ENCODE measurements at places on chromosomes 4 and X.

DNA sequence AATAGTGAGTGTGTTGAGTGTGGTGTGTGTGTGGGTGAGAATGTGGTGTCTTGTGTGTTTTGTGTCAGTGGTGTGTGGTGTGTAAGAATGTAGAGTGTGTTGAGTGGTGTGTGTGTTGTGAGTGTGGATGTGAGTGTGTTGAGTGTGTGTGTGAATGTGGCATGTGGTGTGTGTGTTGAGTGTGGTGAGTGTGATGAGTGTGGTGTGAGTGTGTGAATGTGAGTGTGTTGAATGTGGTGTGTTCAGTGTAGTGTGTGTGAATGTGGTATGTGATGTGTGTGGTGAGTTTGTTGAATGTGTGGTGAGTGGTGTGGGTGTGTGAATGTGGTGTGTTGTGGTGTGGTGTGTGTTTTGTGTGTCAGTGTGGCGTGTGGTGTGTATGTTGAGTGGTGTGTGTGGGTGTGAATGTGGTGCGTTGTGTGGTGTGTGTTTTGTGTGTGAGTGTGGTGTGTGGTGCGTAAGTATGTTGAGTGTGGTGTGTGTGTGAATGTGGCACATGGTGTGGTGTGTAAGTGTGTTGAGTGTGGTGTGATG lies 60.8 kb upstream of the SORCS2 start:
- DNase-seq = no peak

- no peak for DNase-seq
These were observed 14.3 kb upstream of the TDO2 start for GRCh38 chr4:155889031-155889793.

GRCh38 chr4:153079857-153080391 lies 124.3 kb upstream of the TRIM2 start:
- DNase-seq = peak; percentile 24

DNA sequence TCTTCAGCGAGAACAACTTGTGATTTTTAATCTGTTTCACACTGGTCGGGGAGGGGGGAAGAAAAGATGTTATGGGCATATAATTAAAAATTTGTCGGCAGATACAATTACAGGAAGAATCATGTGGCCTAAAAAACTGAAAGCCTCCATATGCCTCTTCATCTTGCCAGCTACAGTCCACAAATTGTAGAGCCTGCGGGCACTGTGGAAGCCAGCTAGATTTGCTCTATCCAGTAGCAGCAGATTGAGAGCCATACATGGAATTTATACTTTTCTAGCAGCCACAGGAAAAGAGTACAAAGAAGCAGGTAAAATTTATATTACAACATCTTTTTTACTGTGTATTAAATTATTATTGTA lies 147.3 kb downstream of the TBL1X start:
- DNase-seq = peak; percentile 19

DNA sequence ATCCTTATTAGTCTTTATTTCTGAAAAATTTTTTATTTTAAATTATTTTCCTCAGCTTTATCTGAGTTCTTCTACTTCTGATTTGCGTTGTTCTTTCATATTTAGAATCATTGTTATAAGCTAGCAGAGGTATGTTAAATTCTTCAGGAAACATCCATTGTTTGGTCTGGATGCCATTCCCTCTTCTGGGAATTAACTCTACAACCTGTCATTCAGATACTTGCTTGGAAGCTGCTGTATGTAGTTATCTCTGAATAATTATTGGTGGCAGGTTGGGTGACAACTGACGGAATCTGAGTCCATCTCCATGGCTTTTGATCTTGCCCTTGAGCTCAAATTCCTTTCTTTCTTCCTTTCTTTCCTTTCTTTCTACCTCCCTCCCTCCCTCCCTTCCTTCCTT lies 61.9 kb downstream of the DDIT4L start:
- no peak for DNase-seq

GRCh38 chrX:101071582-101071981 lies 7.1 kb upstream of the TMEM35A start:
- no peak for DNase-seq

DNA sequence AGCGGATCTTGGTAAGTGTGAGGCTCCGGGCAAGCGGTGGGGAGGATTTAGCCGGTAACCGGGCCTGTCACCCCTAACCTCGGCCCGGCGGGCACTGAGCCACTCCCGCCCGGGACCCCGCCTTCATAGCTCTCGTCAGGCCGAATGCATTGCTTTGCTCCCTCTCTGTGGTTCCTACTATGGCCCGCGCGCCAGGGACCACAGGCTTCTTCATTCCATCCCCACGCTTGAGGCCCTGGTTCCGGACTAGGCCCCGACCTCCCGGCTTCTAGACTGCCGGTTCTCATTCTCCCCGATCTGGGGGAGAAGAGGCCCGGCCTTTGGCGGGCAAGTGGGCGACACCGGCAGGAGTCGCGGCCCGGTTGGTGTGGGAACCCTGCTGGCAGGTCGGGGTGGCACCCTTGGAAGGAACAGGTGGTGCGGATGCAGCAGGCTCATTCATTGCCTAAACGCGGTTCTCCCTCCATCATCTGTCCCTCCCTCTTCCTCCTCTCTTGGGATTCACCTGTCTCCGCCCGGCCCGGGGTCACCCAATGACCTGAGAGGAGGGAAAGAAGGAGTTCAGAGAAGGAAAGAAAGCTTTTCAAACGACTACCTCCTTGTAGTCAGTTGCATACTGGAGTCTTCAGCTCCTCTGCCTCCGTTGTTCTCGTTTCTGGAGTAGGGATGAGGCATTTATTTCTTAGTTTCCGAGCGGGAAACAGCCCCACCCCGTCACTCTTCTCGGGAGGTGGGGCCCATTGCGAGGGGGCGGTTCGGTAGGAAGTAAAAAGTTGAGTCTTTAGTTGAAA lies at the start of gene NDUFC1:
Gene NDUFC1 (minus strand): TSS at position 657 of the 791 bp plus-strand sequence. CDS start 6,679 bp downstream, outside the sequence.
- peak; percentile 40 for DNase-seq

- no peak for DNase-seq
These were observed 5.1 kb downstream of the CD40LG start for GRCh38 chrX:136652822-136653723.

- no peak for DNase-seq
These were observed 23.2 kb downstream of the TNIP3 start for GRCh38 chr4:121140716-121141460.

GRCh38 chr4:112410364-112410763 lies 105.6 kb downstream of the NEUROG2 start:
- DNase-seq = no peak

- DNase-seq = no peak
These were observed 1344.3 kb downstream of the ADGRL3 start for GRCh38 chr4:62544428-62544827.

GRCh38 chrX:25144043-25144940 lies 128.5 kb upstream of the ARX start:
- peak; percentile 19 for DNase-seq

- no peak for DNase-seq
These were observed 69.2 kb downstream of the UCHL1 start for GRCh38 chr4:41325901-41326300.

GRCh38 chr4:80362578-80363181 lies 27.1 kb downstream of the CFAP299 start:
- no peak for DNase-seq

DNA sequence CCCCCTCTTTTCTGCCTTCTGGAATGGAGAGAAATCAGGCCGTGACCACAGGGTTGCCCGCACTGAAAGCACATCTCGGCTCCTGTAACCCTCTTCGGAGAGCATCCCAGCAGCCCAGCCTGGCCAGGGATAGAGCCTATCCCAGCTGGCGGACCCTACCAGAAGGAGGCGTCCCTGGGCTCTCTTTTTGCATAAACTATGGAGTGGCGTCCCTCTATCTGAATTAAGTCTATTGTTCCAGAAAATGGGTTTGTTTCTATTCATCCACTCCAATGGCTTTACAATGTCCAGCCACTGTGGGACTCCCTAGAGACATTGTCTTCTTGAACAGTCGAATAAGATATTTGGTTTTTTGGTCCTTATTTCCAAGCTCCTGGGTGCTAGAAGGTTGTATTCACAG lies 689 bp upstream of the NHSL2 start:
- peak; percentile 47 for DNase-seq

- peak; percentile 27 for DNase-seq
These were observed 76.7 kb downstream of the SCD5 start for GRCh38 chr4:82721819-82722423.

GRCh38 chr4:139508581-139509237 lies 47.3 kb downstream of the SETD7 start:
- DNase-seq = no peak

- no peak for DNase-seq
These were observed 121.3 kb downstream of the GPR143 start for GRCh38 chrX:9644335-9644734.

- no peak for DNase-seq
These were observed 32.8 kb downstream of the TSC22D3 start for GRCh38 chrX:107742700-107743191.

DNA sequence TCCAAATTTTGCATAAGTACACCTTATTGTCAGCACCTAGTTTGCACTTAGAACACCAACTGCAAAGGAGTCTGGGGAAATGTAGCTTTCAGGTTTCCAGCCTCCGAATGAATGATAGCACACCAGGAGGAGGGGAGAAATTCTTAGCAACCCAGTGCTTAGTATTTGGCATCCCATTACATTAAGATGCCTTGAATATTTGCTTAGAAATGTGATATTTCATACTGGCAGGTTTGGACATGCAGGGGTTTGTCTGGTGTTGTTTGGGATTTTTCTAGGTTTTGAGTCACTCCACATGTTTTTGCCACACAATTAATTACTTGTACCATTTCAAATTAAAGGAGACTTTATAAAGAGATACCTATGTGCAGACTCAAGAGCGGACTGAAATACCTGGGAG lies 60.3 kb upstream of the CAMK2D start:
- DNase-seq = no peak

- no peak for DNase-seq
These were observed 36.4 kb downstream of the DHX15 start for GRCh38 chr4:24547979-24548378.

DNA sequence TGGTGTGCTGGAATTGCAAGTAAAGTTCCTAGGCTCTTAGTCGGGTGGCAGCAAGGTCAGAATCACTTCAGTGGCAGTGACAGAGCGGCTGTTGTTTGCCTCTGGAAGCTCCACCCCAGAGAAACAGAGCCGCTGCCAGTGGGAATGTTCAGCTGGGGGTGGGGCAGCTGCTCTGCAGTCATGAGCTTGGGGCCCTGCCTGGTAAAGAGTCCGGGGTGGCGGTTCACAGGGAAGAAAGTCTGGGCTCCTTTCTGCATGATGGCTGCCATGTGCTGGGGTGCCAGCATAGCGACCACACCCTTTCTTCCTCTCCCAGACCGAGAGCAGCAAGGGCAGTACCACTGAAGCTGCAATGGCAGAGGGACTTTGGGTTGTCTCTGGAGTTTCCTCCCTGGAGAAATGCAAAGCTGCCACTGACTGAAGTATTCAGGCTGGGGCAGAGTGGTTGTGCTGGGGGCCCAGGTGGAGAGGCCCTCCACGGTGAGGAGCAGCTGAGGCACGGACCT lies 108.8 kb upstream of the CENPE start:
- DNase-seq = no peak

Data from cerebellum (tissue), 4 donors.